ENCODE measurements at places on chromosomes 3 and 15.

DNA sequence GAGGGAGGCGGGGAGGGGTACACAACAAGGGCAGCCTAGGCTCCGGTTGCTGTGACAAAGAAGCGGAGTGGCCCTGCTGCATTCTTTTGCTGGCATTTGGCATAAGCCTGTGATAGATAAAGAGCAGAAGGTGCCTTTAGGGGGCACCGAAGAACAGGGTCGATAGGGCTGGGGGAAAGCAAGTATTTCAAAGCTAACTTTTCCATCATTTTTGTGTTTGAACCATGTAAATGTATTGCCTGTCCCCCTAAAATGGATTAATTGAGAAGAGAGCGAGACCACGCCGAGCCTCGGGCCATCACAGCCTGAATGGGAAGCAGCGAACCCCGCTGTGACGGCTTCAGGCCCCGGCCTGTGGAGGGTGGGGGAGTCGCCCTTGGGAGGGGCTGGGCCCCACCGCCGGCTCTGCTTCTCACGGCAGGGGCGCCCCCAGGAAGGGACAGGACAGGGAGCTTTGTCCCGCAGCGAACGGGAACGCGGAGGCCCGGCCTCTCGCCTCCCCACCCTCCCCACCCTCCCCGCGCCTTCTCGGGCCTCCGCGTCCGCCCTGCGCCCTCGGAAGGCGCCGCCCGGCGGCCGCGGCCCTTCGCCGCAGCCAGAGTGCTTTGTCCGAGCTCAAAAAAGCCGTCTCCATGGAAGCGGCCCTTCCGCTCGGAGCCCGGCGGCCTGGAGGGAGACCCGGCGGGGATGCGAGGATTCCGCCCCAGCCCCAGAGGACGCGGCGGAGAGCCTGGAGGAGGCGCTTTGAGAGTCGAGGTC is 32.4 kb upstream of the ALDH1L1 start:
- DNase-seq = no peak

DNA sequence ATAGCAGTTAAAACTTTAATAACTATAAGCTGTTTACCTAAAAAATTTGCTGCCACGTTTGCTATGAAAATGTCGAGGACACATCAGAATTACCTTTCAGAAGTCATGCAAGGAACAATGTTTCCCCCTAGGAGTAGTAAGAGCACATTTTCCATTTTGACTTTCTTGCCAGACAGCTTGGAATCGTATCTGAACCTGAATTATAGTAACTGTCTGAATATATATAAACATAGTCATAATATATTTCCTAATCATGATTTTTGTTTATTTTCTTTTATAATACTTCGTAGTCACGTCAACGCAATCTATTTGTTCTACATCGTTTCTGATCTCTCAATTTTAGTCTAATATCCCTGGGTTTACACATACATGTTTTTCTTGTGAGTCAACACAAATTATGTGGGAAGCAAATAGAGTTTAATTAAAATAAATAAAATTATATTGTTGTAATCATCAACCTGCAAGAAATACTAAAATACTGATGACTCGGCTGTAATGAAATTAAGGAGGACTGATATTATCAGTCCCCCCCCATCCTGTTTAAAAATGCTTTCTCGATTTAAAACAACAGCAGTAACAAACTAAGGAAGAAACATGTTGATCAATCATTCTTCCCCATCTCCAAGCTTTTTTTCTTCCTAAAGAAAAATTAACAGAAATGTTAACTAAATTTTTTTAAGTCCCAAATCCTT is 78.4 kb downstream of the MME start:
- DNase-seq = no peak

GRCh38 chr3:156158656-156159295 is 38.4 kb downstream of the KCNAB1 start:
- DNase-seq = no peak

DNA sequence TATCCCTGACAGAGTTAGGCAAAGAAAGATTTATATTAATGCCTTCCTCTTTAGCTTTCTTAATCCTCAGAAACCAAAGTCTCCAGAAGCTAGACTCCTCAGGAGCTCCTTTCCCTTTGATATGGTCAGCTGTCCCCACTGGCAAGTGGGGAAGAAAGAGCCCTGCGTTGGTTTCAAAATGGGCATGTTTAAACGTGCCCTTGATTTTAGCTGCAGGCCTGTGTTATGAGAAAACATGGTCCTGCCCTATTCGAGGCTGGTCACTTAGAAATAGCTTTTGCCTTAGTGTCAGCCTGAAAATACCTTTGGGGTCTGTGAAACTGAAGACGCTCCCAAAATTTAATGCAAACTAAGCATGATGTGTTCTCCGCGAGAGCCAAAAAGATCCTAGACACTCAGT is 135.5 kb upstream of the RARB start:
- no peak for DNase-seq

GRCh38 chr3:46228260-46229242 is 13.7 kb upstream of the CCR3 start:
- no peak for DNase-seq

- DNase-seq = no peak
Measured at GRCh38 chr3:125683067-125683829, 88.0 kb upstream of the OSBPL11 start.

GRCh38 chr3:122773944-122774509 is 19.6 kb downstream of the HSPBAP1 start:
- DNase-seq = no peak

GRCh38 chr3:11582191-11582968 is 61.3 kb downstream of the VGLL4 start:
- no peak for DNase-seq

GRCh38 chr3:20322085-20322484 is 136.1 kb upstream of the SGO1 start:
- DNase-seq = no peak

- no peak for DNase-seq
Measured at GRCh38 chr3:114721864-114722263, 425.2 kb downstream of the ZBTB20 start.

DNA sequence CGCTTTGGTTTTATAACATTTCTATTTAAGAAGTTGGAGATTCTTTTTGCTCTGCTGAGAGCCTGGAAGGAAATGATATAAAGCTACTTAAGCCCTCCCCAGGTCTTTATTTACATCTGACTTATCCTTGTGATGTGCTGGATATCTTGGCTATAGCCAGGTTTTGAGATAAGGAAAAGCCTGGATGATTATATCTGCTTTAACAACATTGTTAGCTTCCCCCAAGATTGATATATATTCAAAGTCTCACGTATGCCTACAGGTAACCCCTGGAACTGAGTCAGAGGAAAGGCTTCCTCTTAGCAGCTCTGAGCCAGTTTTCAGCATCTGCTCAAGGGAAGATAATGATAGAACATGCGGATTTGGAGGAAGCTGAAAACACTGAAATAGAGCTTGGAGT is 61.5 kb upstream of the CRBN start:
- no peak for DNase-seq

DNA sequence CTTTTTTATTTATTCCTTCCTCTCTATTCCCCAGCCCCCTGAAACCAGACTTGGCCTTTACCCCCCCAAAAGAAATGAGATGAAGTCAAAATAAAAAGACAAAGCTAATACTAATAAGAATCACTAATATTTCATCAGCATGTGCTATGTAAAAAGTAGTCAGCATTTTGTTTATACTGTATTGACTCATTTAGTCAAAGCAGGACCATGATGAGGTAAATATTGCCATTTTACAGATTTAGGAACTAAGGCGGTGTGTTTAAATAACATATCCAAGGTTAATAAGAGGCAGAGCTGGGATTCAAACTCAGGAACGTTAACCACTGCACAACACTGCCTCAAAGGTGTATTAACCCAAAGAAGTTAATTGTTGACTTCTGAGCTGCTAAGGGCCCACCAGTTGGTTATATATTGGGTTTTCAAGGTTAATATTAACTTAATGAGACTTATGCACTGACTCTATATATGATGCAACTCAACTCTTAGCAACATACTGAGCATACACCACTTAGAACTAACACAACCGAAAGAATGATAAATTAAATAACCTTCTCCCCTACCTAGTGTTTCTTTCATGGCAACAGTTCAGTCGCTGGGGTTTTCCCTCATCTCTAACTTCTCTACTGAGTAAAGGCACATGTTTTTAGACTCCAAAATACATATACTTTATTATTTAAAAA is 34.7 kb downstream of the FOXP1 start:
- no peak for DNase-seq

DNA sequence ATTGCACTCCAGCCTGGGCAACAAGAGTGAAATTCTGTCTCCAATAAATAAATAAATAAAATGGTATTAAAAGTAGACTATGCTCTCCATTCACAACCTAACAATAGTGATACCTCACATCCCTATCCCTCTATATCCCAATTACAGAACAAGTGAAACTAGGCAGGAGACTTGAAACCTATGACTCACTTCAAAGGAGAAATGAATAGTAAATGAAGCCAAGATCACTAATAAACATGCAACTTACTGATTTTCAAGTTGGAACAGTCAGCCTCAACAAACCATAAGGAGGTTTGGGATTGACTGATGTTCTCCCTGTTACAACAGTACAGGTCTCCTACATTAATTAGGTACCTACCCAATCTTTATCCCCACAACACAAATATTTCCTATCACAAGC is 103.4 kb downstream of the GSK3B start:
- no peak for DNase-seq

GRCh38 chr3:30253832-30254231 is 352.6 kb upstream of the TGFBR2 start:
- no peak for DNase-seq

- DNase-seq = no peak
Measured at GRCh38 chr3:146403792-146404191, 65.6 kb downstream of the PLSCR2 start.

- no peak for DNase-seq
Measured at GRCh38 chr3:56133423-56133822, 334.8 kb downstream of the ERC2 start.

DNA sequence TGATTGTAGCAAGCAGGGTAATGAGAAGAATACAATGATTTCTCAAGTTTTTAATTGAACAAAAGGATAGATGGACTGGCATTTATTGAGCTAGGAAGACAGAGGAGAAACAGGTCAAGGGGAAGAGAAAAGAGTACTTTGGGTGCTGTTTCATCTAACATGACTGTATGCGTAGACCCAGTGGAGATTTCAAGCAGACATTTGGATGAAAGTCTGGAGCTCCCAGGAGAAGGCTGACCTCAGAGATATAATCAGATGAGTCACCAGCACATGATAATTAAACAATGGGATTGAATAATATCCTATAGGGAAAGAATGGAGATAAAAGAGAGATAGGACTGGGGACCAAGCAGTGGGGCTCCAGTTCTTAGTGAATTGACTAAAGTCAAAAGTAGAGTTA is 194.9 kb downstream of the ARRDC4 start:
- no peak for DNase-seq

GRCh38 chr3:31432897-31433678 is 99.6 kb upstream of the STT3B start:
- DNase-seq = no peak

DNA sequence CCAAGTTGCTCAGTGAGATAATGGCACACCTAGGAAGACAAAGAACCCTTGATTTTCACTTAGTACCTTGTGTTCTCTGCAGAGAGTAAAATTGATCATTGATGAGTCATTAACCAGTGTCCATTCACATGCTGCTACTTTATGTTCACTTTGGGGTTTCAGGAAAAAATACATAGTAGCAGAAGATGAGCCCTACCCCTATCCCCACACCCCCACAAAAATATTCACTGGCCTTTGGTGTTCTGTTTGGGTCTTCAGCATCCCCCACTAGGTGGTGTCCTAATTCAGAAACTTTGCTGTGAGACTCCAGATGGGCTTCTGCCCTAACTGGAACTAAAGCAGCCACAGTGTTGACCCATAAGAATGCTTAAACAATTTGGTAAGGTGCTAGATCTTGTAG is 178.8 kb downstream of the KLHL25 start:
- DNase-seq = no peak

- DNase-seq = no peak
Measured at GRCh38 chr3:190807719-190808375, 54.6 kb downstream of the GMNC start.

DNA sequence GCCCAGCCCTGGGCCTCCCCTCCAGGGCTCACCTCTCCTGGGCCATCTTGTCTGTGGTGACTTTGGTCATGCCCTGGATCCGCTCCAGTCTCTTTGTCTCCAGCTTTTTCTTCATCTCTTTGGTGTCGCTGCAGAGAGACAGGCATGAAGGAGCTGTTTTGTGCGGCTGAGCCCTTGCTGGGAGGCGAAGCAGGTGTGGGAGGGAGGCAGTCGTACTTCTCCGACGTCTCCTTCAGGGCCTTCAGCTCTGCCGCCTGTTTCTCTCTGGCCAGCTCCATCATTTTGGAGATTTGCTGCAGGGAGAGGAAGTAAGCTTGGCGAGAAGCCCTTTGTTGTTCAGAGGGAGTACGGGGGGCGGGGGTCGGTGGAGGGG is 7.7 kb upstream of the ANKRD63 start:
- no peak for DNase-seq

GRCh38 chr3:124401843-124402242 is 328.4 kb upstream of the UMPS start:
- no peak for DNase-seq

- no peak for DNase-seq
Measured at GRCh38 chr15:78244101-78244500, 9.7 kb upstream of the ACSBG1 start.

GRCh38 chr15:64634027-64634426 is 141.4 kb downstream of the RBPMS2 start:
- DNase-seq = no peak

DNA sequence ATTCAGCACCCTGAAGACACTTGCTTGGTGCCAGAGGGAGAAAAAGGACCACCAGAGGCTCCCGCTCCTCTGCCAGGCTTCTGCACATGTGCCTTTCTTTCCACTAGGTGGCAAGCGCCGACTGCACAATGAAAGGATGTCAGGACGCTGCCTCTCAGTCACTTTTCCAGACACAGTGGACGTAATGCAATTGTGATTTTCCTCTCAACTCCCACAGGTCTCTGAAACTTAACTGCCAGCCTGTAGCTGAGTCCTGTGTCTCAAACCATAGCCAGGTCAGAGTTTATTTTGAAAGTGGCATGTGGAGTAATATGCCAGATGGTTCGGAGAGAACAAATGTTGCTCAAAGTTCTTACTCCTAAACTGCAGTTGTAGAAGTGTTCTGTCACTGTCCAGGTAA is 162.9 kb downstream of the ITPR1 start:
- no peak for DNase-seq

GRCh38 chr15:79124388-79124787 is 33.8 kb upstream of the RASGRF1 start:
- DNase-seq = no peak

DNA sequence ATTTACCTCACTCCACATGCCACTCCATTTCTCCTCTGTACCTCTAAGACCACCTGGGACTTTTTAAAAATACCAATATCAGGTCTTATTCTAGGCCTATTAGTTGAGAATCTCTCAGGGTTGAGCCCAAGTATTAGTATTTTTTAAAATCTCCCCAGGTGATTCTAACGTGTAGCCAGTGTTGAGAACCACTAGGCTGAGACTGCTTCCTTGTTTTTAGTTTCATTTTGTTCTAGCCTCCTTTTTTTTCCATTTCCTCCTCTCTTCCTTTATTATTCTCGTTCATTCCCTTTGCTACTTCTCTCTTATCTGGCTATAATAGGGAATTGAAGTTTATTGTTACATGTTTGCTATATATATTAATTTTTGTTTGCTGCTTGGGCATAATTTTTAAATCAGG is 217.8 kb upstream of the CD96 start:
- no peak for DNase-seq

All from stimulated activated CD4-positive, alpha-beta T cell treated with anti-CD3 and anti-CD28 coated beads, Interleukin-4, amount 100 ng/mL, for 4 hours (primary cell).